ENCODE measurements at places on chromosomes 3 and 15. TPM values are rescaled to one million over a fixed set of nuclear protein-coding genes. Genes with fewer than 3 reads are reported as not detected.

DNA sequence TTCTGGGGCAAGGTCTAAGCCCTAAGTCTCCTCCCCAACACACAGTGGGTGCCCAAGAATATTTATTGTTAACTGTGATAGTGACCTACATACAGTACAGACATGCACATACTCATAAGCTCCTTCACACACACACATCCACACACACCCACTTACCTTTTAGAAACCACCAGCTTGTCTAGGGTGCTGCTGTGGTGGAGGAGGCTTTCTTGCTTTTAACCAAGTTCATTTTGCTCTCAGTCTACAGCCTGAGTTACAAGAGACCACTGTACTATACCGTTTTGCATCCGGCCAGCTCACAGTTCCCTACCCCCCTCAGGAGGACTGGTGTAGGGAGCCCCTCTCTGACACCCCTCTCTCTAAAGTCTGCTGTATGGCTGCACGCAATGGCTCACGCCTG, 16.7 kb downstream of the DAPK2 start:
- DNase-seq = no peak

GRCh38 chr3:124200407-124200806, 208.5 kb upstream of the ROPN1 start:
- DNase-seq = no peak

- DNase-seq = no peak
Observed at GRCh38 chr3:177646749-177647148, 449.5 kb upstream of the TBL1XR1 start.

IL20RB gene
- 0.82 TPM for total RNA-seq
